Hepatic stellate cell (primary cell): ENCODE measurements at places on chromosomes 12 and 14.
A peak's percentile ranks its signal among the peaks of the same experiment; 100 is the strongest.

GRCh38 chr12:53179687-53180219 is 769 bp upstream of the ZNF740 start:
- no peak for DNase-seq

DNA sequence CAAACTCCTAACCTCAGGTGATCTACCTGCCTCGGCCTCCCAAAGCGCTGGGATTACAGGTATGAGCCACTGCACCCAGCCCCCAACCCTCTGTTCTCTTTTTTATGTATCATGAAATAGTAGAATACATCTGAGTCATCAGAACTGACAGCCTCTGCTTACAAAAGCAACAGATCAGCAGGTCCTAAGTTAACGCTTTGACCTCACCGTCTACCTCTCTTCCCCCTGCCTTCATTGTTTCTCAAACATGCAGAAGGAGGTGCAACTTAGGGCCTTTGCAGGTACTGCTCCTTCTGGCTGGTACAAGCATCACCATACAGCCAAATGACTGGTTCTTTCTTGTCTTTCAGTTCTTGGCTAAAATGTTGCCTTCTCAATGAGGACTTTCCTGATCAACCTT is 249.2 kb downstream of the PAWR start:
- DNase-seq = no peak

DNA sequence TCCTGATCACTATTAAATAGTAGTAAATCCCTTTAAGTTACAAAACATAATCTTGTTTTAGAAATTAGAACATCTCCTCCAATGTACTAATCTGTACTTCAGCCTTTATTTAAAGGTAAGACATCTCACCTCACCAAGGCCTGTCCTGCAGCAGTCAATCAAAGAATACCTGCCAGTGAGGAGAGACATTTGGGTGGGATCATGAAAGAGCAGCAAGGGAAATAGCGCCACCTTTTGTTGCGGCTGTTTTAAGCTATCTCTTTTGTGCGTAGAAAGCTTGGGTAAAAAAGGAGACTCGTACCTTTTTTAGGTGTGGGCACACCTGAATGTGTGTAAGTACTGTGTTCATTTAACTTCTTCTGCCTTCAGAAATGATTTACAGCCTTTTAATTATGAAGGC is 117.8 kb upstream of the TMTC1 start:
- DNase-seq = no peak

DNA sequence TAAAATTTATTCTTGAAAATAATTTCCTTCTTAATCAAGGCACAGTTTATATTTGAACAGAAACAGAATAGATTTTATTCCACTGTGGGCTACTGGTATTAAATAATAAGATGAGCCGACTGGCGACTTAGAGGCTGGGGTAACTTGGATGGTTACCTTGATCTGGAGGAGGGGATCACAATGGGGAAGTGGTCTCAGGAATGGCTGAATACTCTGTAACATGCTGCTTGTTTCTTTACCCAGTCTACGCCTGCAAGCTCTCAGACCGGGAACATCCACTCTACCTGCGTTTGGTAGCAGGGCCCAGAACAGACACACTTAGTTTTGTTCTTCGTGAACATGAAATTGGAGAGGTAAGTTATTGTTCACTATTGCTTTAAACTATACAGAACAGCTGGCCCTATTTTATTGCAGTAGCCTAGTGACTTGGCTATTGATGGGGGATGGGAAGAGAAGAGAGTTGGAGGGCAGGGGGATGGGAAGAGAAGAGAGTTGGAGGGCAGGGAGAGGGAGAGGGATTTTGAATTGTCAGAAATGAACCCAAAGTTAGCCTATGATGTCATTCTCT is 67.9 kb downstream of the GNS start:
- DNase-seq = no peak

DNA sequence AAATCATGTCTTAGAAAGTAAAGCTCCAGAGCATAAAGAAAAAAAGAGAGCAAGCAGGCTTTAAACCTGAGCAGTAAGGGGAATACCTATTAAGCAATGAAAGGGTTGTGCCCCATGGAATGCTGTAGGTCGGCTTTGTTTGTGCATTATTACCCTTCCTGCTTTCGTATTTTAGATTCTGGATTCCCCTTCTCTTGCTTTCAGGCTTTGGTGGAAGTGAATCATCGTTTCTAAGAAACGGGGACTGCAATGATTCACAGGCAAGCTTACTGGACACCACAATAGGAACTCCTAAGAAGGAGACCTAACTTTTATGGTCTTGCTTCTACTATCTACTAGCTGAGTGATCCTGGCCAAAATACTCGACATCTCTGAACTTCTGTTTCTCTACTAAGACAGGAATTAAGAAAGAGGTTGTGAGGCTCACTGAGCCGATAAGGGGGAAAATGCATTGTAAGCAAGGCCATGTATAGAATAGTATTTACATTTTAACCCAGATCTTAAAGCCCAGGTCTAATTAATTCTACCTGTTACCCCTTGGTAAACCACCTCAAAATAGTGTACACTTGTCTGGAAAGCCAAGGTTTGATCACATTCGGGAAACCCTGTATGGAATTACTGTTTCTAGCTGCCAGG is 1.2 kb upstream of the BMAL2 start:
- DNase-seq = peak; percentile 78

- DNase-seq = no peak
Measured at GRCh38 chr14:103217538-103217937, 94.3 kb downstream of the TNFAIP2 start.

DNA sequence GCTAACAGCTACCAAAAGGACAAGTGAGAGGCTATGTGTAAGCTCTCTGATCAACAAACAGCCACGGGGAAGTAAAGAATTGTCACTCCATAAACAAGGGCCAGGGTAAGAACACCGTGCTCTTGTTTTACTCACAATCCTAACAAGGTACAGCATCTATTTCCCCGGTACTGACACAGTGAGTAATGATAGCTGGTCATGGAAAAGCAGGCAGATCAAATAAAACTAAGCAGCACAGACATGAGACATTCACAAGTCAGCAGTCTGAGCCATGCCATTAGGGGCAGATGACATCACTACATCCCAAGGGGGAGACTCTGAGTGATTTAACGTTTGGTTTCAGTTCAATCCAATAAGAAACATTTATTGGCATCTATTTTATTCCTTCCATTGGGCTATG is 54.4 kb downstream of the ARL6IP4 start:
- peak; percentile 87 for DNase-seq

- DNase-seq = no peak
Measured at GRCh38 chr14:20971705-20972021, 16.4 kb downstream of the RNASE2 start.

DNA sequence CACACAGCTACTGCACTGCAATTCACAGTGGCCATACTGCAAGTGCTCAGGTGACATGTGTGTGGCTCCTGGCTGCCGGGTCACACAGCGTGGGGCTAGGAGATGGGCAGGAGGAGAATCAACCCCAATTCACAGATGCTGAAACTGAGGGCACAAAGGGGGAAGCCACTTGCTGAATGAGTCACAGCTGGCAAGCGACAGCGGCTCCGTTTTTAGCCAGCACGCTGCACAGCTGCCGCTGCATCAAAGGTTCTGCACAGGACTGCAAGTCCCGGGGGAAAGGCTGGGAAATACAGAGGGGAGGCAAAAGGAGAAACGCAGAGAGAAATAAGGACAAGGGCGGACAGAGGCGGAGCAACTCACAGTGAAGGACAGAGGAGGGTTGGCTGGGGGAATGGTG is 57.9 kb downstream of the KDM2B start:
- DNase-seq = no peak

DNA sequence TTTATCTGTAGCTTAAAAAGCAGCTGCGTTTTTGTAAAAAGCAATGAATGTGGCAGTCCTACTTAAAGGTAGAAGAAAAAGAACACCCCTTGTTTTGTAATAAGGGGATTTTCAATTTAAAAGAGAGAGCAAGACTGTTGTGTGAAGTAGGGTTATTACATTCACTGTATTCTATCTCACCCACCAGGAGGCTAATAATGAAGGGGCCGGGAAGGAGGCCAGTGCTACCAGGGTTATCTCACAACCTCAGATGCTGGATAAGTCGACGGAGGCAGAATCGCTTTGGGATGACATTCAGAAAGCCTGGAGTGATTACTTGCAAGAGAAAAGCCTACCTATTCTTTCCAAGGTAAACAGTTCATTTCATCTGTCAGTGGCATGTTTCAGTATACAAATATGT is 97.7 kb downstream of the RMST start:
- no peak for DNase-seq

GRCh38 chr12:4346931-4347330 is 25.9 kb downstream of the TIGAR start:
- DNase-seq = no peak

DNA sequence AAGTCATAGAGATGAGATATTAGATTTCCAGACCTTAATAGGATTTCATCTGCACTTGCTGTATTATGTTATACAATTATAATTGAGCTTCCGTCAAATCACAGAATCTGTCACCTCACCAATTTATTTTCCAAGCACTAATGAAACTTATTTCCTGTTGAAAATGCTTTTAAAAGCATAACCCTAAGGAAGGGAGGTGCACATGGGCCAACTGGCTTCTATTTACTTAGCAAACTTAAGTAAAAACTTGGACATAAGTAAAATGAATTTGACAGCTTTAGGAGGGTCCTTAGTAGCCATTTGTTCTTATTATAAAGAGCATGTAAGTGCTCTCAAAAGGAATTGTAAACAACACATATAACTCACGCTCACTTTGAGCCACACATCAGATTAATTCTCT is 462.2 kb upstream of the TMPO start:
- no peak for DNase-seq
